CD8-positive, alpha-beta memory T cell (primary cell): ENCODE measurements at places on chromosomes 5 and 9. TPM values are rescaled to one million over a fixed set of nuclear protein-coding genes. Genes with fewer than 3 reads are reported as not detected.

GRCh38 chr5:15483351-15484097, 16.5 kb upstream of the FBXL7 start:
- no peak for DNase-seq

The GCNT4 gene
- 1.4 TPM for total RNA-seq

- no peak for DNase-seq
Measured at GRCh38 chr5:94694671-94695070, 76.2 kb downstream of the SLF1 start.

DNA sequence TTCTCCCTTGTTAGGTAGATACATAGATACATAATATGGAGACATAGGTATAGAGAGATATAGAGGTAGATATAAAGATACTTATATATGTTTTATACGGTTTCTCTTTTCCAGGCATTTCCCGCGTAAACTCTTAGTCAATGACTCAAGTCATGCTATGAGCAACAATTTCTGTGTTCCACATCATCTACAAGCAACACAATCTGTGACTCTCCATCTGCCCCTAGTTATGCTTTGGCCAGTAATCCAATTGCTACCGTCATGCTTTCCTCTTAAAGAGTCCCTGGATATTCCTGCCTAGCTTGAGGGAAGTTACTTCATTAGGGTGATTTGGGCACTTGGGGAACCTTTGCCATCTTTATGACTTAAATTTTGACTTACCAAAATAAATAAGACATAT, 129.0 kb upstream of the ADAMTS16 start:
- no peak for DNase-seq

- DNase-seq: no peak
Measured at GRCh38 chr9:109286981-109287380, 33.9 kb downstream of the EPB41L4B start.
